OCI-LY7 (cell line): ENCODE measurements at places on chromosomes 12 and 14.
A peak's percentile ranks its signal among the peaks of the same experiment; 100 is the strongest.

DNA sequence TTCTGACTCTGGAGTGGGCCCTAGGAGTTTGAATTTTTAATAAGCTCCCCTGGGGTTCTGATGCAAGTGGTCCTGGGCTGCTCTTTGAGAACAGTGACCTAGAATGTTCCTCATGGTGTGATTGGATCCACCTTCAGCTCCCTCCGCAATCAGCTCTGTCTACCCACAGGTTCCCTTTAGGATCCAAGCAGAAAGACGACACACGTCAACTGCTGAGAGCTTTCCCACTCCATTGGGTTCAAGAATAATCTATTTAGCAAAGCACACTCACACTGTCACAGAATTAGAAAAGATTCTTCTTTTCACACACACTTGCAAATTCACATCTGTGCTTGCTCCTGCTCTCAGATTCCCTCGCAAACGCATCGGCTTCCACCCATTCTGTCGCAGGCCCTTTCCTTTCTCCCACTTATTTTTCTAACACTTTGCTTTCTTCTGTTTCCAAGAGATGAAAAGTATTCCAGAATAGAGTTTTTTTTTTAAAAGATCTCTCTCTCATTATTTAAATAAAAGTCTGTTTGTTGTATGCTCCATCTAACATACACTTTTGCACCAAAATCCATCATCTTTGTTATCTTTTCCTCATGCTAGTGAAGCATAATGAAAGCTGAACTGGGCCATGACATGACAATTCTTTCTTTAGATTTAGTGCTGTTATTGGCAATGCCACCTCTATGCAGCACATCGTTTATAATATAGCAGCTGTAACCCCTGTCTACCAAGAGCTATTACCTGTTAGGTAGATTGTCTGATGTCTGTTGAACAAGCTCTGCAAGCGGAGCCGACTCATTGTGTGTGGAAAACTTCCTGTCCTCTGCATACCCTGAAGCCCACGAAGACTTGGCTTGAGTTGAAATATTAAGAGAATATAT lies 73.1 kb downstream of the CACNA1C start:
- no peak for DNase-seq

DNA sequence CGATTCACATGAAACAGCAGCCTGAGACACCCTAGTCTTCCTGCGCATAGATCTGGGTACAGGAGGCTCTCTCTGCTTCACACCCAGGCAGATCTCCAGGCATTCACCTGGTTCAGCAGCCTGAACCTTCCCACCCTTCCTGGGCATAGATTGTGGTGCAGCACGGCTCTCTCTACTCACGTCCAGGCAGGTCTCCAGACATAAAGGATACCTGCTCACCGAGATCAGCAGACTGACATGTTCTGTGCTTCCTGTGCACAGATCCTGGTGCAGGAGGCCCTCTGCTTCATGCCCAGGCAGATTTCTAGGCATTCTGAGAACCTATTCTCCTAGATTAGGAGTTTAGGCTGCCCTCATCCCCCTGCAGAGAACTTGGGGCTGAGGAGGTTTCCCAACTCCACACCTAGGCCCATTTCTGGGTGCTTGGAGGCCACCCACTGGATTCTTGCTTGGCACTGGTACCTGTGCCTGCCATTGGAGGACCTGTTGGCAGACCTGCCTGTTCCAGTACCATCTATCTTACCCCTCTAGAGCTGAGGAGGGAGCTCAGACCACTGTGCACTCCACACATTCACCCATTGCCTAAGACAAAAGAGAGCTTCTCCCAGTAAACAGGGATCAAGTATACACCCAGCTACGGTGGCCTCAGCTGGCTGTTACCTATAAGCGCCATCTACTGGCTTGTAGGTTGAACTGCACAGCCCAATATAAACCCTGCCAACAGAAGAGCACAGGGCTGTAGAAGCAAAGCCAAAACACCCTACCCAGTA lies 28.0 kb upstream of the GARIN6 start:
- peak; percentile 67 for DNase-seq

DNA sequence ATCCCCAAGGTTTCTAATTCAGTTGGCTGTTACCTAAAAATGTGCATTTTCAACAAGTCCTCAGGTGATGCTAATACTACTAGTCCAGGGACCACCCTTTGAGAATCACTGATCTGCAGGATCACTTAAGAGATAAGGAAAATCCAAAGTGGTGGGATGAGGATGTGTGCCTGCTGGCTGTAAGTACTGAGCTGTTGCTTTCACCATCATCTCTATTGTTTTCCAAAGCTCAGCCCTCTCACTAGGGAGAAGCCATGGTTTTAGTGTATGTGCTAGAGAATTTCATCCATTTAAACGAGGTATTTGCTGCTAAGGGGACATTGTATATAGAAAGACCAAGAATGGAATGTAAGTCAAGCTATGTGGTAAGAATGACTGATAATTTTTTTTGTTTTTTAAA lies 202.3 kb downstream of the KIF21A start:
- no peak for DNase-seq

- DNase-seq = no peak
Observed at GRCh38 chr14:105152794-105153241, 15.8 kb downstream of the JAG2 start.

- DNase-seq = no peak
Observed at GRCh38 chr12:53995378-53996239, 4.4 kb upstream of the HOXC9 start.

DNA sequence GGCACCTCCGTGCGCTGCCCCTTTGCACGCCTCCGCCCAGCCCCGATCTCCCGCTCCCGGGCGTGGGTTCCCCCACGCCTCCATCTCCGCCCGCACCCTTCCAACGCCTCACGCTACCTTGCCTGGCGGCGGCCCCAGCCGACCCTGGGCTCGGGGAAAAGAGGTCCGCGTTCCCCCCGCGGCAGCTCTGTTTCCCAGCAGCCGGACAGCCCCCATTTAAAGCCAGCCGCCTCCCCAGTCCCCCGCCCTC lies at the start of gene PRIMA1:
Gene PRIMA1 (minus strand): TSS at position 193 of the 250 bp plus-strand sequence. CDS start 767 bp downstream, outside the sequence.
- DNase-seq = no peak
